ENCODE measurements at places on chromosomes 13 and 19.
A peak's percentile ranks its signal among the peaks of the same experiment; 100 is the strongest.

DNA sequence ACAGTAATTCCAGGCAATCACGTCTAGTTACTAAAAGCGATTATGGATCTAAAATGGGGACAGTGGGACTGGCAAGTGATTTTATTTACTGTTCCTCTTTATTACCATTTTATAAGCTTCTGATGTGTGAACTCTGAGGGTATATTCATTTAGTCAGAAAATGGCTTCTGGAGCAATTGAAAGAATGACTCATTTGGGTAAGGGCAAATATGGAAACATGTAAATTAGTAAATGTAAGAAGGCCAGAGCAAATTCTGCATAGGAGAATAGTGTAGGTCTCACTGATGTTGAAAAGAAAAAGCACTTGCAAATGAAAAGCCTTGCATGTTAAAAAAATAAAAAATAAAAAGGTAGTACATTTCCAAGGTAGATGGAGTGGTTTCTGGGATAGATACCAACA is 262.2 kb downstream of the KLF5 start:
- DNase-seq, result no peak

- no peak for DNase-seq
Measured at GRCh38 chr19:16160943-16161560, 12.3 kb downstream of the CIB3 start.

GRCh38 chr19:1767464-1767933 is 14.2 kb downstream of the ONECUT3 start:
- DNase-seq, result no peak

GRCh38 chr13:67769987-67770341 is 539.8 kb upstream of the PCDH9 start:
- no peak for DNase-seq

DNA sequence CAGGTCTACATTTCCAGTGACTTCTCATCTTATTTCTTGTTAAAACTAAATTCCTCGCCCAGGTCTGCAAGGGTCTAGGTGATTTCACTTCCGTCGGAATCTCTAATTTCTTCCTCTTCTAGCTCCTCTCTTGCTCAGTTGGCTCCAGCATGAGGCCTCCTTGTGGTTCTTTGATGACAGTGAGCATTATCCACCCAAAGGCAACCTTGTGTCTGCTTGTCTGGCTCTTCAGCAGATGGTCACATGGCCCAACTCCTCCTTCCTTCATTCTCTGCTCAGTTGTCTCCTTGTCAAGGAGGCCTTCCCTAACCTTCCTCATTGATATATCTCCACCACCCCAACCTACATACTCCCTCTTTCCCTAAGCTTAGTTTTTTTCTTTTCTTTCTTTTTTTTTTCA is 1391.4 kb downstream of the EFNB2 start:
- no peak for DNase-seq

DNA sequence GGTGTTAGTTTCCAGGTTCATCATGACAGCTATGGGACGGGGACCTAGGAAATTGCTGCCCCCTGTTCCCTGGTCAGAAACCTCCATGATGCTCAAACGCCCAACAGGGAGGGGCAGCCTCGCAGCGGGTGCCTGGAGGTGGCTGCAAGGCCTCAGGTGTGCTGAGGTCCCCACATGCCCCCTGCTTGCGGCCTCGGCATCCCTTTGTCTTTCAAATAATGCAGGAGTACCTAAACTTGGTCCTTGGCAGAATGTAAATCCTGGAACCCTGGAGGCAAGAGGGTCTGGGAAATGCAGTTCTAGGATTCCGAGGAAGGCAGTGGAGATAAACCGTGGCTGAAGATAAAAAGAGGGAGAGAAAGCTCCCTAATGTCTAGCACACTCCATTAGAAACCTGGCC is 52.4 kb downstream of the SKA3 start:
- no peak for DNase-seq

DNA sequence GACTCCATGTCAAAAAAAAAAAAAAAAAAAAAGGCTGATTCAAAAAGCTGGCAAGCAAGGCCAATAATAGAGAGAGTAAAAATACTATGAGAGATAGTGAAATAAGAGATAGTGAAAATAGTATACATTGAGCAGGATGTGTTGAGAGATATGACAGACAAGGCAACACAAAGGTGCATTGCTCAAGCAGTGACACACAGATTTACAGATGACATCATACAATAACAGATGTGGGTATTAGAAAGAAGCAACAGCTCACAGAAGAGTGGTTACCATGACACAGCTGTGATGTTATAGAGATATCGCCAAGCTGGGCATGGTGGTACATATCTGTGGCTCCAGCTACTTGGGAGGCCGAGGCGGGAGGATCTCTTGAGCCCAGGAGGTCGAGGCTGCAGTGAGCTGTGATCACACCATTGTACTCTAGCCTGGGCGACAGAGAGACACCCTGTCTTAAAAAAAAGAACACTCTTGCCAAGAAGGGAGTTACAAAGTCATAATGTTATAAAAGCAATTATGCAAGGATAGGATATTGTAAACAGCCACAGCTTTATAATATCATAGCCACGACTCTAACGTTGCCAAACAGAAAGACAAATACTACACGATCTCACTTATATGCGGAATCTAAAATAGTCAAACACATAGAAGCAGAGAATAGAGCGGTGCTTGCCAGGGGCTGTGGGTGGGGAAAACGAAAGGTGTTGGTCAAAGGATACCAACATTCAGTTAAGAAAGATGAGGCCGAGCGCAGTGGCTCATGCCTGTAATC is 10.3 kb downstream of the TNFSF9 start:
- no peak for DNase-seq

GRCh38 chr13:76860706-76861105 is 25.5 kb downstream of the KCTD12 start:
- DNase-seq, result no peak

DNA sequence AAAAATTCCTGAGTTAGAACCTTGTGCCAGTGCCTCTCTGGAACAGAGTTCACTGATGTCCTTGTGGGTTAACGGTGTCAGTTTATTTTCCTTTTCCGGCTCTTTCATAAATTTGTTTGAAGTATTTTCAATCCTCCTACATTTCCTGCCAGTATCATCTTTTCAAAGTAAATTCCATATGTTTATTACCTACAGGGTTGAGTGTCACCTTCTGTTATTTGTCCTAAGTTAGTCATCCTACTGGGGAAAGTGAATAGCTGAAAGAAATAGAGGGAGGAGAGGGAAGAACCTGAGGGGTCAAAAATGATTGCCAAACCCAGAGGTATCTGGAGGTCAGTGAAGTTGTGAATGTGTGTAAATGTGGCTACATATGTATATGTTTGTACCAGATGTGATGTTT is 181.2 kb downstream of the DNAJC15 start:
- no peak for DNase-seq

GRCh38 chr19:38234615-38235014 is 10.6 kb upstream of the DPF1 start:
- no peak for DNase-seq

DNA sequence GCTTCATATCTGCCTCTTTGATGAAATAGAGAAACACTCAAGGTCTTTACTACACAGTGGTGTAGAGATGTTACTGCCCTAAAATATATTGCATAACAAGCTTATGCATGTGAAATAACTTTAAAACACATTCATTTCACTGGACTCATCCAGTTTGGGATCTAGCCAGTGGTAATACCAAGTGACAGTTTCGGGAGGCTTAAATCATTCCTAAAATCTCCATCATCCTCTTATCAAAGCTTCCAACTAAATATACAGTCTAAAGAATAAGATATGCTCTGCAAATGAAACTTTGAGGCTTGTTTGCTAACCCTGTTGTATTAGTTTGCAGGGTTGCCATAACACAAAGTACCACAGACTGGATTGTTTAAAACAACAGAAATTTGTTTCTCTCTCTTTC is 52.8 kb downstream of the THSD1 start:
- DNase-seq, result no peak

DNA sequence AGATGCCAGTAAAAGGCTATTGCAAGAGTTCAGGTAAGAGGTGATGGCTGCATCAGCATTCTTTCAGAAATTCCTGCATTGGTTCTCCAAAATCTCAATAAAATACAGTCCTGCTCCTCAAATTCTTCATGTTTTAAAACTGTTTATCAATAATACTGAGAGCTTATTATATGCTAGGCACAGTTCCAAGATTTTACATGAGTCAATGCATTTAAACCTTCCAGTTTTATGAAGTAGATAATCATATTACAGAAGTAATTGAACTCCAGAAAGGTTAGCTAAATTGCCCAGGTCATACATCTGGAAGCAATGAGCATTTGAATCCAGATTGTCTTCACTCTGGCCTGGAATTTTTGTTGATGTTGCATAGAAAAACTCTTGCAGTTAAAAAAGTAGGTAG is 282.9 kb upstream of the SLITRK6 start:
- no peak for DNase-seq

- DNase-seq, result peak; percentile 46
Measured at GRCh38 chr13:25489238-25489637, 117.5 kb downstream of the ATP8A2 start.

- no peak for DNase-seq
Measured at GRCh38 chr13:112165712-112166111, 98.8 kb downstream of the SOX1 start.

GRCh38 chr13:88752041-88752440 is 1080.9 kb downstream of the SLITRK5 start:
- peak; percentile 9 for DNase-seq

- DNase-seq, result peak; percentile 11
Measured at GRCh38 chr13:72565893-72566292, 161.5 kb downstream of the MZT1 start.

DNA sequence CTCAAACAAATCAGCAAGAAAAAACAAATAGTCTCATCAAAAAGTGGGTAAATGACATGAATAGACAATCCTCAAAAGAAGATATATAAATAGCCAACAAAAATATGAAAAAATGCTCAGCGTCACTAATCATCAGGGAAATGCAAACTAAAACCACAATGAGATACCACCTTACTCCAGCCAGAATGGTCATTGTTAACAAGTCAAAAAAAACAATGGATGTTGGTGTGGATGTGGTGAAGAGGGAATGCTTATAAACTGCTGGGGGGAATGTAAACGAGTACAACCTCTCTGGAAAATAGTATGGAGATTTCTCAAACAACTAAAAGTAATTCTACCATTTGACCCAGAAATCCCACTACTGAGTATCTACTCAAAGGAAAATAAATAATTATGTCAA is 239.2 kb upstream of the RFC3 start:
- DNase-seq, result no peak

- DNase-seq, result no peak
Measured at GRCh38 chr13:25660996-25661395, 289.2 kb downstream of the ATP8A2 start.

DNA sequence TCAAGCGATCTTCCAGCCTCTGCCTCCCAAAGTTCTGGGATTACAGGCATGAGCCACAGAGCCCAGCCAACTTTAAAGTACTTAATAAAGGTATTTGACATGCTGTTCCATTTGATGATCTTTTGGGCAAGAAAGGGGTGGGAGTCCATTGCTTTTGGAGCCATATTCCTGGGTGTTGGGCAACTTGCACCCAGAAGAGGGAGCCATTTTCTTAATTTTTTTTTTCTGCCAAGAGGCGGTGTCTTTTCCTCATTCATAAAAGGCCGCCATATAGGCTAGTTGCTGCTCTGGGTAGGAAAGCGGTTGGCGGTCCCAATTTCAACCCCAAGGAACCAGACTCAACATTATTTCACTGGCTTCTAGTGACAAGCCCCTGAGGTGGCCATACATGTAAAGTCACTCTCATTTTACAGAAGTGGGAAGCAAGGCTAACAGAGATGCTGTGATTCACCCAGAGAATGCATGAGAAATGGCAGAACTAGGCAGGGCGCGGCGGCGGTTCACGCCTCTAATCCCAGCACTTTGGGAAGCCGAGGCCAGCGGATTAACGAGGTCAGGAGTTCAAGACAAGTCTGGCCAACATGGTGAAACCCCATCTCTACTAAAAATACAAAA is 139.6 kb downstream of the CACNA1A start:
- DNase-seq, result no peak

DNA sequence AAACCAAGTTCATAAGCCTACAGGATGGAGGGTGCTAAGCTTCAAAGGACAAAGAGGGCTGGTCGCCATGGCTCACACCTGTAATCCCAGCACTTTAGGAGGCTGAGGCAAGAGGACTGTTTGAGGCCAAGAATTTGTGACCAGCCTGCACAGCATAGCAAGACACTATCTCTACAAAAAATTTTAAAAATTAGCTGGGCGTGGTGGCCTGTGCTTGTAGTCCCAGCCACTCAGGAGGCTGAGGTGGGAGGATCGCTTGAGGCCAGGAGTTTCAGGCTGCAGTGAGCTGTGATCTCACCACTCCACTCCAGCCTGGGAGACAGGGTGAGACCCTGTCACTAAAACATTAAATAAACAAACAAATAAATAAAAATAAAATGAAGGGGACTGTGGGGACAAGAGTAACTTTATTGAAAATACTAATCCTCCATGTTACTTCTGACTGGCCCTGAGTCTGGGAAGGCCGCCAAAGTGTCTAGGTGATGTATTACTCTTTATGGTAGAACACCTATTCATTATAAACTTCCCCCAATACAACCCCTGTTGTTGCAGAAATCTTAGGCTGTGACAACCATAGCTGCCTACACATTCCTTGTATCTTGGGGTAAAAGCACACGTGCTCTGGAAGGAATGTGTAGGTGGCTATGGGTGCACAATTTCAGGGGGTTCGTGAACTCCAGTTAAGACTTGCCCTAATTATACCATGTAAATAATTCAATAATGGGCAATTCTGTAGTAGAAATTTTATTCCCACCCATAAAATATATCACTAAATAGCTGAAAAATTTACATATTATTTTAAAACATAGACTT is 14.6 kb upstream of the URAD start:
- DNase-seq, result no peak

DNA sequence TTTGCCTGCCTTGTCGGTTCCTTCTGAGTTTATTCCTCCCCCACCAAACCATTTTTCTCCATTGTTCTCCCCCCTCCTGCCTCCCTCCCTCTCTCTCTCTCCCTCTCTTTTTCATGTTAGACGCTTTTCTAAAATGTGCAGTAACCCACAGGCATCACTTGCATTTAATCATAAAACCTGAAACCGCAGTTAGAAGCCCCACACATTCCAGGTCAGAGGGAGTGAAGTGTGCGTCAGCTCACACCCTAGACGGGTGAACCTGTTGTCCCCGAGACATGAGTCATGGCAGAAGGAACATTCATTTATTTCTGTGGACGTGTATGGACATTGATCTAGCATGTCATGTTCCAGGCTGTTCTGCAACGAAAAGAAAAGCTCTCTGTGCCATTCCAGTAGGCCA is 19.9 kb downstream of the ONECUT3 start:
- DNase-seq, result no peak

- DNase-seq, result no peak
Measured at GRCh38 chr13:41313659-41314197, 2.7 kb downstream of the NAA16 start.

DNA sequence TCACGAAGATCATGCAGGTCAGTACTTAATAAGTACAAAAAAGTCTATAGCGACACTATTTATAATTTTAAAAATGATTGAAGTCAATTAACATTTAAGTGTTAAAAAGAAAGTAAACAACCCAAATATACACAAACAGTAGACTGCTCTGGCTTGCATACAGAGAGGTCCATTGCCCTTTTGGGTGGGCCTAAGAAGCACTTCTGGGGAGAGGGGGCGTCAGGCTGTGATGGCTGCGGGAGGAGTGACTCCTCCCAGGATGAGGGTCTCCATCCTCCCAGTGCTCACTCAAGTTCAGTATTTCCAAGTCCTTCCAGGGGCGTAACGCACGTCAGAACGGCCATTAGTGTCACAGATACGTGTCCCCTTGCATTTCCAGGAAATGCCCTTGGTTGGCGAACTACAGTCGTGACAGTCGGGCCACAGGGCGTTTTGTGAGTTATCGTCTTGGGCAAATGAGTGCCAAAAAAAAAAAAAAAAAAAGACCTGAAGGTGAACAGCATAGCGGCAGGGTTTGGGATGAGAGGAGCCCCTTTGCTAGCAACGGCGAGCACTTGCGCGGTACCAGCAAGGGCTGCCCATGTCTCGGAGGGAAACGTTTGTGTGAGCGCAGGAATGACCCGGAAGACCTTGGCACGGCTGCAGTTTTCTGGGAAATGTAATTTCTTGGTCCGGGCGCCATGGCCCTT is at the start of gene SCGB2B2:
Gene SCGB2B2 (minus strand): TSS at position 463 of the 689 bp plus-strand sequence. CDS start 82,596 bp downstream, outside the sequence.
- DNase-seq, result peak; percentile 80
